KG1 (cell line): ENCODE measurements at places on chromosomes 6 and 20.

DNA sequence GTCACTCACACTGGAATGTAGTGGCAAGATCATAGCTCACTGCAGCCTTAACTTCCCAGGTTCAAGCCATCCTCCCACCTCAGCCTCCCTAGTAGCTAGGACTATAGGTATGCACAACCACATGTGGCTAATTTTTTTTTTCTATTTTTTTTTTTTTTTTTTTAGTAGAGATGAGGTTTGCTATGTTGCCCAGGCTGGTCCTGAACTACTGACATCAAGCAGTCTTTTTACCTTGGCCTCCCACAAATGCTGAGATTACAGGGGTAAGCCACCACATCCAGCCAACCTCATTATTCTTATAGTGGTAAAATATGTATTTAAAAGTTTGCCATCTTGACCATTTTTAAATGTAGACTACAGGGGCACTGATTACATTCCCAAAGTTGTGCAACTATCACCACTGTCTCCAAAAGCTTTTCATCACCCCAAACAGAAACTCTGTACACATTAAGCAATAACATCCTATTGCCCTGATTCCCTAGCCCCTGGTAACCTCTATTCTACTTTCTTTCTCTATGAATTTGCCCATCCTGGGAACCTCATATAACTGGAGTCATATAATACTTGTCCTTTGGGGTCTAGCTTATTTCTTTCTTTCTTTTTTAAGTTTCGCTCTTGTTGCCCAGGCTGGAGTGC, 268.0 kb upstream of the JARID2 start:
- no peak for DNase-seq

- DNase-seq = no peak
These were observed 17.3 kb downstream of the TAF4 start for GRCh38 chr20:62048346-62048761.

- DNase-seq = no peak
These were observed 66.4 kb downstream of the OLIG3 start for GRCh38 chr6:137427656-137428290.

- no peak for DNase-seq
These were observed 4.6 kb downstream of the MAP3K4 start for GRCh38 chr6:160996131-160996601.

DNA sequence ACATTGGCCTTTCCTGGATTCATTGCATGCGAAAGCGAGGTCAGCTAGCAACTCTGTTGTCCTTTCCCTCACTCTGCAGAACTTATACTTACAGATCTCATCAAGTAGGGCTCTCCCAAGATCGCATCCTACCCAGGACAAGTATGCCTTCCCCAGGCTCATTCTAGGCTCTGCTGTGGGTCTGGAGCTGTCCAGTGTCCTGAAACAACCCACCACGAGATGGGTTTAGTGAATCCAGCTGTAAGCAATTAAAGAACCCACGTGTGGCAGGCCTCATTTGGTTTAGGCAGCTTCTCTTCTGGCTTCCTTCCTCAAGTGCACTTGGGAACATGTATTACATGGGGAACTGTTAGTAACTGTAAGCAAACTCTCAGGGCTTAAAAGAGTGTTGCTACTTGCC, 406.5 kb upstream of the CHD6 start:
- no peak for DNase-seq

DNA sequence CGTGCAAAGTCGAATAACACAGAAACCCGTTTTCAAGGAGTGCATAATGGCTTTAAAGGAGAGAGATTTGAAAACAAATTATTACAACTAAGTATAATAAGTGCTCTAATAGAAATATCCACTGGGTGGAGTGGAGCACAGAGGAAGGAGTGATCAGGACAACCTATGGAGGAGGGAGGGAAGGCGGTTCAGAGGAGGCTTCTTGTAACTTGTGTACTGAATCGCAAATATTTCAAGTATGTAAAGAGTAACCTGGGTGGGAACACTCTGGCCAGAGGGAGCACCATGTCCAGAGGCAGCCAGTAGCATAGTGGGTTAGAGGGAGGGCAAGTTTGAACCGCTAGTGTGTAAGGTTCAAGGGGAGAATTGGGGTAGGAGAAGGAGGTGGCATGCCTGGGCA, 21.6 kb upstream of the TNFAIP3 start:
- no peak for DNase-seq

DNA sequence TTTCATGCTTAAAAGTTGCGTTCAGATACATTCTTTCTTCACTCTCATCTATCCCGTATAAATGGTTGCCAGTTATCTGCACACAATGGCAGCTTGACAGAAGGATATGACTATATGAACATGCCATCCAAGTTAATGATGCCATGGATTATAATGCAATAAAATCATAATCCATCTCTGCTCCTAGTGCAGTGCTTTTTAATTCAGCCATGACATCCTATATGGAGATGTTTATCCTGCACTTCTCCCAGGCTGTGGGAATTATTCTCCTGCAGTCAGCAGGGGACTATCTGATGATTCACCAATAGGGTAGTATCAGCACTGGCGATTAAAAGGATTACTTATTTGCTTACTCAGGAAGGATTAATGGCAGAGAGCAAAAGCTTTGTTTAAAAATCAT, 273.8 kb downstream of the SAMD5 start:
- no peak for DNase-seq

DNA sequence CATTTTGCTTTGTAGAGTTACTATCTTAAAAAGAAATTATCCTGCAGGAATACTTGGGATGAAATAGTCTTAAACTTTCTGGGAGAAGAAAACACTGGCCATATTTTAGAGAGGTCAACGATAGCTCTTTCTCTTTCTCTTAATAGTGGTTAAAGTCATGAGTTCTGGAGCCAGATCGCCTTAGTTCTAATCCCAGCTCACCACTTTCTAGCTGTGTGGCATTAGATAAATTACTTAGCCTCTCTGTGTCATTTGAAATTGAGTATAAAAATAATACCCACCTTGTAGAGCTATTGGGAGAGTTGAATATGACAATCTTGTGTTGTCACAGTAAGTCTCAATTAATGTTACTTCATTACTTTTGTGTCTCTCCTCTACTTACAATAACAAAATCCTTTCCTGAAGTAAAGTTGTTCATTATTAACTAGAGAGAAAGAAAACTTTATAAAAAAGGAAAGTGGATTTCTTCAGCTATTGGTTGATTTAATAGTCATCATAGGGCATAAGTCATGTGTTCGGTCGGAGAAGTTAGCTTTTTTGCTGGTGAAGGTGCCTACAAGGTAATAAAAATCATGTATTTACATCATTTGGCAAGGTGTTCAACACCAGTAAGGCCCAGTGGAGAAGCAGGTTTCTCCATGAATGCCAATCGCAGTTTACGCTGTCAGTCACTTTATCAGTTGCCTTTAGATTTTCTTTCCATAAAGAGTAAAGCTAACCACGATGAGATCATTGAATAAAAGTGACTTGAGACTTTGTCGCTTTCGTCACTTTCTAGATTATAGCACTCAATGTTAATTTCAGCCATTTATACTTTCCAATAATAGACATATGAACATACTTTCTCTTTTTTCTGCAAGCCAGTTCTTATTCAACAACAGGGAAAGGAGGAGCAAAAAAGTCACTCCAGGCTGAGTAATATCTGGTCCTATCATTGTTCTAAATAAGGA, 2.0 kb downstream of the NEDD9 start:
- DNase-seq = no peak

DNA sequence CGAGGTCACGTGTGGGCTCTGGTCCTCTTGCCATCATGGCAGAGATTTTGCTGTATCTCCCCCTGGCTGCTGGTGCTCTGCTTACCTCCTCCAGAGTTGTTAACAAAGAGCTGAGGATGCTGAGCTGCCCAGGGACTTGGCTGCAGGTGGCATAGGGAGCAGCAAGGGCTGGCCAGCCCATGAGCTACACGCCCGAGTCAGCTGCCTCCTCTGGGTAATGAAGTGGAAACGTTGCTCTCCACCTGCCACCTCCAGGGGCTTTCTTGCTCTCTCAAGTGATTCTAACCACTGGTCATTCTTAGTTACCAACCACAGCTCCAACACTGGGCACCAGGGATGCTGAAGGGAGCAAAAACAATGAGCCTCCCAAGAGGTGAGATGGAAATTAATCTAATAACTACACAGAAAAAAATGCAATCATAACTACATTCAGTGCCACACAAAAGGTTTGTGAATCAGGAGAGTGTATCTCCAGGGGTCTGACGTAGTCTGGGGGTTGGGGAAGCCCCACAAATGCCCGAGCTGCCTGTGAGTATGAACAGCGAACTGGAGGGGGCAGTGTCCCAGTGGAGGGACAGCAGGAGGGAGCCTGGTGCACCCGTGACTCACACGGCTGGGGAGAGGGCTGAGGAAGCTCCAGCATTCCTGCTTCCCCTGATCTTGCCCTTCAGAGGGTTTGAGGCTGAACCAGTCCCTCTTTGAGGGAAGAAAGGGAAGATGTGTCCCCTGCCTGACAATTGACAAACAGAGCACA, 78.7 kb downstream of the CDH26 start:
- DNase-seq = no peak

DNA sequence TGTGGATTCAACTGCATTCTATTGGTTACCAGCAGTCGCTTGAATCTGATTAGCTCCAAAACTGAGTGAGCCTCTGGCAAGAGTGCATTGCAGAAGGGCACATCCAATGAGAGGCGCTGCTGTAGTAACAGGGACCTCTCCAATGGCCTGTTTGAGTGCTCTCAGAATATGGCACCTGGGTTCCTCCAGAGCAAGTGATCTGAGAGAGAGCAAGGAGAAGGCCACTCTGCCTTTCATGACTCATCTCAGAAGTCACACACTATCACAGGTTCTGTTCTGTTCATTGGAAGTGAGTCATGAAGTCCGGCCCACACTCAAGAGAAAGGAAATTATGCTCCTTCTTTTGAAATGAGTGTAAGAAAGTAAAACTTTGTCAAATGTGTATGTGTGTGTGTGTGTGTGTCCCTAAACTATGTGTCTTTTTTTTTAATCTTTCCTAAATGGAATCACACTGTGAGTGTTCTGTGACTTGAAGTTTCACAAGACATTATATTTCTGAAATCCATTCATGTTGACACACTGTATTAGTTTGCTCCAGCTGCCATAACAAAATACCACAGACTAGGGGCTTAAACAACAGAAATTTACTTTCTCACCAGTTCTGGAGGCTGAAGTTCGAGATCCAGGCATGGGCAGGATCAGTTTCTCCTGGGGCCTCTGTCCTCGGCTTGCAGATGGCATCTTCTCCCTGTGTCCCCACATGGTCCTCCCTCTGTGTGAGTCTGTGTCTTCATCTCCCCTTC, 138.3 kb upstream of the CDYL start:
- no peak for DNase-seq

DNA sequence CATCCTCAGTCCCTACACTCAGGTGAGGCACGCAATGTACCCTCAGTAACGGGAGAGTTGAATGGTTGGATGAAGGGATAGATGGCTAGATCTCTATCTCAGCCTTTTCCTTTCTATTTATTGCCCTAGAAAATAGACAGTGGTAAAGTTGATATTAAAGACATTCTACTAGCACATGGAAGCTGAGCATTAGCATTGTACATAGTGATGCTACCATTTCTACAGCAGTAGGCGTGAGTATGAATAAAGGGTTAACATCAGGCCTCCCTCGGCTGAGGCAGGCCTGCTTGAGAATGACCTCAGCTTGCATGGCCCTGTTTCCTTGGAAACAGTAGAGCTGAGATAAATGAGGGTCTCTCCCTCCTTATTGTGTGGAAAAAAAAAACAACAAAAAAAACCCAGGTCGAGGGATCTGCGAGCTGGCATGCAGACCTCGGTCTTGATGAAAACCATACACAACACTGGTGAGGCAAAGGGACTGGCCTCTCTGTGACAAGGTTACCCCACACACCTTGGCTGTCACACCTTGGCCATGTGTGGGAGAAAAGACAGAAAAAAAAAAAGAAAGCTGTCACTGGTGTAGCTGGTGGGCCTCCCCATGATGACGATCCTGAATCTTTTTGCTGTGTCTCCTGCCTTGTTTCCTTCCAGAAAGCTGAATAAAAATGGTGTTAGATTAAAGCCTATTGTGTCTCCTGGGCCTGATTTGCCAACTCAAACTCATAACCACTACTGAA, 160.0 kb downstream of the HACE1 start:
- no peak for DNase-seq

DNA sequence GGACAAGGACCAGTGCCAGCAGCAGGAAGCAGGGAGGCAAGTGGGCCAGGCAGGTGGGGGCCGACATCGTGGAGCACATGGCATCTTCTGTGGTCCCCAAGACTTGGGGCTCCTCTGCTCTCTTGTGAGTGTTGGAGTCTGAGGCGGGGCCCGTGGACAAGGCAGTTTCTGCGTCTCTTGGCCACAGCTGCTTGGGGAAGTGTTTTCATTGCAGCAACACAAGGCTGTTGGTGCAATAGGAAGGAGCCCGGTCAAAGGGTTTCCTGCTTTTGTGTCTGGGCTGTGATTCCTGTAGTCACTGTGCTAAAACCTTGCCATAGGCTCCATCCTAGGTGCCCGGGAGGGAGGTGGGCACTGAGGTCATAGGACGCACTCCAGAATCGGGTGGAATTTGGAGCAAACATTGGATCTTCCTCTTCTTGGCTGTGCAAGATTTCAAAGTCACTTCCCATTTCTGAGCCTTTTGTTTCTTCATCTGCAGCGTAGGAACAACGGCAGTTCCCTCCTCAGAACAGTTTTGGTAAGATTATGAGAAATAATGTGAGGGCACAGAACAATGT, at the start of gene SIRPB2:
TSS of gene SIRPB2 (minus strand) at position 140 of the 560 bp plus-strand sequence. CDS start at position 79, 61 bp downstream.
- peak; percentile 29 for DNase-seq

DNA sequence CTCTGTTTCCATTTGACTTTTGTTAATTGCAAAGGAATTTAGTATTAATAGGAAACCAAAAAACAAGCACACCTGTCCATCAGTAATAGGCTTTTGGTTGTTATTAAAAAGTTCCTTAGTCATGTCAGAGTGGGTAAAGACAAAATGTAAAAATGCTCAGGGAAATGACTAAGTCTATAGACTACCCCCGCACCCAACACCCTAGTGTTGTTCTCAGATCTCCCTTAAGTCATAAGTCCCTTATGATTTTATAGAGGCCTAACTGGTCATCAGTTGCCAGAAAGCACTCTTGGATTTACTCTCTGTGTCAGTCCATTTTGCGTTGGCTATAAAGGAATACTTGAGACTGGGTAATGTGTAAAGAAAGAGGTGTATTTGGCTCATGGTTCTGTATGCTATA, 52.8 kb downstream of the MAP3K4 start:
- no peak for DNase-seq

DNA sequence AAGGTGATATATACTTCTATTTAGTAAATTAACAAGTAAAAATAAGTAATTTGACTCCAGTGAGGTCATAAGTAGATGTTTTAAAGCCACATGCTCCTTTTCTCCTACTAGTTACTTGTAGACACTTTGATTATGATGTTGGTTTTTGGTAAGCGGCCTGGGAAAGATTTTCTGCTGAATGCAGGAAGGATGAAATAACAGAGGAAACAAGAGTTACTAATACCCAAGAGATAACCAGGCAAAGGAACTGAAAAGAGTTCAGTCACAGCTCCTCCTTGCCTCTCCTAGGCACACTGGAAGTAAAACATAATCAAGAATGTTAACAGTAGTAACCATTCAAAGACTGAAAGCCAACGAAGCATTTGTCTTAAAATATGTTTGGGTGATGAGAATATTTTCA, 203.3 kb downstream of the RNGTT start:
- no peak for DNase-seq

- DNase-seq = no peak
These were observed 18.5 kb downstream of the GSTA4 start for GRCh38 chr6:52976591-52977035.

GRCh38 chr6:122789182-122790027, at the start of gene SMPDL3A:
Gene SMPDL3A, plus strand, starts transcription at chr6:122789258. Its CDS starts 89 bp downstream, at chr6:122789347.
- no peak for DNase-seq
